ENCODE measurements at places on chromosomes 4 and X.
A peak's percentile ranks its signal among the peaks of the same experiment; 100 is the strongest.

GRCh38 chrX:46820391-46821100 is 16.3 kb upstream of the RP2 start:
- DNase-seq: no peak

- DNase-seq: no peak
Observed at GRCh38 chr4:15378062-15378461, 49.8 kb upstream of the C1QTNF7 start.

GRCh38 chrX:153956044-153956907 is 11.8 kb upstream of the RENBP start:
- DNase-seq: no peak

DNA sequence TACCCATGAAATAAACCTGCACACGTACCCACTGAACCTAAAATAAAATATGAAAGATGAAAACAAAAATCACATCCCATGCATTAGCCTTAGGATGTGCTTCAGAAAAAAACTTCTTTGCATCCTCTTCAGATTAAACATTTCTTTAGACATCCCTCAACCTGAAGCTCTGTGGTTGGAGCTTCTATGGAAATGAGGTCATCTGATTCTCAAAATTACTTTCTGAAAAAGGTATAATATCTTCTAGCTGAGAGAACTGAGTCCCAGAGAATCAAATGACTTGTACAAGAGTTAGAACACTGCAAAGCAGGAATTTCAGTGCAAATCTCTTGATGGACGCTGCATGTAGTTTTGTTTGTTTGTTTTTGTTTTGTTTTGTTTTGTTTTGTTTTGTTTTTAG is 19.1 kb upstream of the ANTXR2 start:
- DNase-seq: no peak

- DNase-seq: peak; percentile 90
Observed at GRCh38 chrX:20362268-20363267, 95.9 kb upstream of the RPS6KA3 start.

- no peak for DNase-seq
Observed at GRCh38 chr4:113447769-113448168, 313.8 kb downstream of the CAMK2D start.

GRCh38 chrX:40063555-40063954 is 34.2 kb downstream of the BCOR start:
- no peak for DNase-seq

DNA sequence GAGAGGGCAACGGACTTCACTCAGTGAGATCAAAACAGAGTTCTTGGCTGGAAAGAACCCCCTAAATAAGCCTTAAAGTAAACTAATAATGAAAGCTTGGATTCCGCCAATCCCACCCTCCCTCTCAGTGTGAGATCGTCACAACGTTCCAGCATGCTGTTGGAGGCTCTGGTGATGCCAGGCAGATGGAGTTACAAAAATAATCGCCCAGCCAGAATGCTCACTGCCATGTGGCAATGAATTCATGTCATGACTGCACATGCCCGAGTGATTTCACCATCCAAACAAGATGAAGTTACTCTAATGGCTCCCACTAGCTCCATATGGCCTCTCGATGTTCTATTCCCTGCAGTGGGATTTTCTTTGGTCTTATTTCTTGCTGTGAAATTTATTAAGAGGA is 248.0 kb downstream of the SPATA18 start:
- no peak for DNase-seq

DNA sequence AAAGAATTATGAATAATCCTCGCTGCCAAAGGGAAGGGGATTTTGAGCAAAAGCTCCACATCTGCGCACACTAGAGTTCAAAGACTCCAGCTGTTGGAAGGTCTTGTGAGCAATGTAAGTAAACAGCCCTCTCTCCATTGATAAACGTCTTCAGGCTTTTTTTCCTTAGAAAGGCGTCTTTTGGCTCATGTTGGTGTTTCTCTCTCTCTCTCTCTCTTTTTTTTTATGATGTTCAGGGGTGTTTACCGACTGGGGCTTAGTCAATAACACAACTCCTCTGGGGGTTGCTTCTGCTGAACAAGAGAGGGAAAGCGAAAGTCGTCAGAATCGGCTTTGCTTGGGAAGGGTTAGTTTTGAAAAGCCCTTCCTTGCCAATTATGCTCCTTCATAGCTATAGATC is 53.2 kb upstream of the C1QTNF7 start:
- no peak for DNase-seq

DNA sequence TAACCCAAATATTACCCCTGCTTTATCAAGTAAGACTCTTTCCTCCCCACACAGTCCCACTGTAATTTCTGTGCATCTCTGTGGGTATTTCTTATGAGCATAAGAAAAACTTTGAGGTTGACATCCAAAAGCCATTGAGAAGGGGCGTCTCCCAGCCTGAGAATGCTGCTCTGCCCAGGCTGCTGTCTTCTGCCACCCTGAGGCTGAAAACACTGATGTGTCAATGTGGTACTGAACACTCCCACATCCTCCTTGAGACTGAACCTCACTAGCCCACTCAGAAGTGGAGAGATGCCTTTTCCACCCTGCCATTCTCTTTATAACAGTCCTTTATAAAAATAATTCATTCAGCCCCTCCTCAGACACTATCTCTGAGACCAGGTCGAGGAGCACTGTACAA is 120.8 kb downstream of the SMIM20 start:
- DNase-seq: no peak
